ENCODE measurements at places on chromosomes 5 and 9. TPM values are rescaled to one million over a fixed set of nuclear protein-coding genes. Genes with fewer than 3 reads are reported as not detected.

Gene CATSPER3
- 0.50 TPM for total RNA-seq

Gene OR1J2
- total RNA-seq = not detected

DNA sequence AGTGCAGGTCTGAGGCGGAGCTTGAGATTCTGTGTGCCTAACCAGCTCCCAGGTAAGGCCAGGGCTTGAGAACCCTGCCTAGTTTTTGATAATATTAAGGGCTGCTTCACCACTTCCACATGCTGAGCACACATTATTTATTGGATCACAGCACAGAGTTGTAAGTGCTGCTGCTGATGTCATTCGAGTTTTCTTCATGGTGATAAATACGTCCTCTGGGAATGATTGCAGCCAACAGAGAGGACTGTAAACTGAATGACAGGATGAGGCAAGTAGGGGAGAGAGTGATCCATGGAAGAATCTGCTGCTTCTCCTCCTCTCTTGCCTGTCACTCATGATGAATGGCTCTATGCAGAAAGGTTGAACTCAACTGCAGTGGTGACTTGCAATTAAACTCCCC lies 77.9 kb upstream of the VPS13A start:
- no peaks in the 10 kb centered on the region for H3K4me1 ChIP-seq
- H3K27me3 ChIP-seq = no peaks in the 10 kb centered on the region
- H3K27ac ChIP-seq = no peak overlapping the region
- H3K36me3 ChIP-seq = no peaks in the 10 kb centered on the region

- H3K27me3 ChIP-seq = no peaks in the 10 kb centered on the region
- peaks cover 56% of the 10 kb centered on the region for H3K4me1 ChIP-seq
- H3K4me3 ChIP-seq = peak overlapping the region; percentile 82
- no peaks in the 10 kb centered on the region for H3K36me3 ChIP-seq
- H3K27ac ChIP-seq = peak overlapping the region; percentile 96
Measured at GRCh38 chr9:75087289-75087823, 599 bp downstream of the NMRK1 start.

GRCh38 chr5:84634256-84634655 lies 249.6 kb upstream of the EDIL3 start:
- H3K36me3 ChIP-seq = no peaks in the 10 kb centered on the region
- H3K27ac ChIP-seq = no peak overlapping the region
- H3K4me3 ChIP-seq = no peak overlapping the region
- H3K27me3 ChIP-seq = no peaks in the 10 kb centered on the region
- DNase-seq = no peak
- no peaks in the 10 kb centered on the region for H3K4me1 ChIP-seq
